IPS DF 6.9 (cell line): ENCODE measurements at places on chromosomes 6 and 20.

GRCh38 chr6:122026582-122027369 is 372.7 kb upstream of the HSF2 start:
- no peak for DNase-seq

GRCh38 chr6:164085091-164086075 is 670.9 kb downstream of the QKI start:
- DNase-seq: no peak

GRCh38 chr6:150301846-150302519 is 66.8 kb upstream of the IYD start:
- DNase-seq: no peak

DNA sequence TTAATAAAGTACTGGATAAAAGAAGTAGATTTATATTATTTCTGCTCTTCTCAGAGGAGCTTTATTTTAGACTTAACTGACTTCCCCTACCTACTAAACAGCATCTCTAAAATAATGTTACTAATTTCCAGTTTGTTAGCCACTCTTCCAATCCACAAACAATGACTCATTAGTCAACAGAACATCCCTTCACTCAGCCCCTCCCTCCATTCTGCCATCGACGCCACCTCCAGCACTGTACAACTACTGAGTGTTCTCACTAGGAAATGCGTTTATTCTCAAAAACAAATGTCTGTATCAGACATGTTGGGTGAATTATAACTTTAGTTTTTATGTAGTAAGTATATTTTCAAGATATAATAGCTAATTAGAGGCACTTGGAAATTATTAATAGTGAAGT is 427.0 kb downstream of the EYS start:
- no peak for DNase-seq
